ENCODE measurements at places on chromosomes 3 and 15.

GRCh38 chr3:112572701-112573100 lies 10.9 kb downstream of the SLC35A5 start:
- no peak for DNase-seq

DNA sequence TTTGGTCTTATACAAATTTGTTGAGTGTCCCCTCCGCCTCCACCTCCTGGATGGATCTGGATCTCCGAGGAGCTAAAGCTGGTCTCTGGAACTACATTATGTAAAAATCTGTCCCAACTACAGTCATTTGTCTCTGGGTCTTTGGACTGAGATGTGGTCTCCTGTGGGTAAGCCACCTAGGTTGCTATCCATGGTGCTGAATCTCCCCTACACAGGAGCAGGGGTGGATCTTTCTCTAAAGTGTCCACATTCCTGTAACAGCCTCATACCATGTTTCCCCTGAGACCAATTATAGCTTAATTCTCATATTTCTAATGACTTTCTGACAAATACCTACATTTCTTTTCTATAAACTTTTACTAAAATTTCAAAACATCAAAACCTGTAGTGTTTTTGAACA lies 625.8 kb downstream of the TAFA4 start:
- no peak for DNase-seq

GRCh38 chr3:66574091-66574490 lies 73.3 kb upstream of the LRIG1 start:
- DNase-seq = no peak

DNA sequence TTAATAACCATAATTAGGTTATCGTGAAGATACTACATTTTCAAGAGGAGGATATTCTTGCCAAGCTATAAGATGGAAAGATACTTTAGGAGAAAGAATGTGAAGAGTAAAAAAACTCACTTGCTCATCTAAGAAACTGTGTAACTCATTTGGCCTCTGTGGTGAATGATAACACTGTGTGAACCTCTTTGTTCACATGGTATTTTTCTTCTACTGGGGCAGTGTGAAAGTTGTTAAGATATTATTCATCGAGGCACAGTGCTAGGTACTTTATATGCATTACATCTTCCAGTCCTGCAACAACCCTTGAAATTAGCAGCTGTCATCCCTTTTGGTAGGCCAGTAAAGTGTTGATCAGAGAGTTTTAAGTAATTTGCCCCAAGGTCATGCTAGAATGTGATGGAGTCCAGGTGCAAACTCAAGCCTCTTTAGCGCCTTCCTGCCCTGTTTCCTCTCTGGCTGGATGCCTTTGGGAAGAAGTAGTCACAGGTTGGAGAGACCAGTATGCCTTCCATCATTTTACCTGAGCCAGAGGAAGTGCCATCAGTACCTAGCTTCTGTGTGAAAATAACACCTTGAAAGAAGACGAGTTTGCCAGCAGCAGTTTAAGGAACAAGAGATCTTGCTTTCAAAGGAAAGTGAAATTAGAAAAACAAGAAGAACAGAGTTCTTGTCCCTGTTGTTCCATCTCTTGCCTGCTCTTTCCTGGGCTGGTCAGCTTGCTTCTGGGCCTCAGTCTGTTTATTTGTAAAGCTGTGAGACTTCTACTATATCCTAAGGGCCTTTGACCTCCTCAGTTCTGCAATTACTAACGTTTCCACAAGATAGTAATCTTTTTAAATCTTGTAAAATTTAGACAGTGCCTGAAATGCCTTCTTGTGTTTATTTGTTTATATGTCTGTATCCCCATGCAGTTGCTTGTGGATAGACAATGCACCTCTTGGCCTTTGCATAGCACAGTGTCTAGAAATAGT lies 179.3 kb downstream of the FNDC3B start:
- DNase-seq = no peak

GRCh38 chr3:32147509-32147908 lies 41.1 kb downstream of the GPD1L start:
- no peak for DNase-seq

GRCh38 chr3:134276086-134276485 lies 25.4 kb upstream of the RYK start:
- no peak for DNase-seq
